ENCODE measurements at places on chromosomes 11 and 22.

- DNase-seq = no peak
Observed at GRCh38 chr11:34824425-34824824, 91.8 kb downstream of the APIP start.

- DNase-seq = no peak
Observed at GRCh38 chr11:35208795-35209194, 69.8 kb downstream of the CD44 start.

GRCh38 chr11:70712471-70712870, 314.1 kb downstream of the CTTN start:
- no peak for DNase-seq

- DNase-seq = no peak
Observed at GRCh38 chr22:22229683-22230420, 14.7 kb upstream of the VPREB1 start.

GRCh38 chr22:30025221-30025620, 55.0 kb upstream of the HORMAD2 start:
- no peak for DNase-seq

DNA sequence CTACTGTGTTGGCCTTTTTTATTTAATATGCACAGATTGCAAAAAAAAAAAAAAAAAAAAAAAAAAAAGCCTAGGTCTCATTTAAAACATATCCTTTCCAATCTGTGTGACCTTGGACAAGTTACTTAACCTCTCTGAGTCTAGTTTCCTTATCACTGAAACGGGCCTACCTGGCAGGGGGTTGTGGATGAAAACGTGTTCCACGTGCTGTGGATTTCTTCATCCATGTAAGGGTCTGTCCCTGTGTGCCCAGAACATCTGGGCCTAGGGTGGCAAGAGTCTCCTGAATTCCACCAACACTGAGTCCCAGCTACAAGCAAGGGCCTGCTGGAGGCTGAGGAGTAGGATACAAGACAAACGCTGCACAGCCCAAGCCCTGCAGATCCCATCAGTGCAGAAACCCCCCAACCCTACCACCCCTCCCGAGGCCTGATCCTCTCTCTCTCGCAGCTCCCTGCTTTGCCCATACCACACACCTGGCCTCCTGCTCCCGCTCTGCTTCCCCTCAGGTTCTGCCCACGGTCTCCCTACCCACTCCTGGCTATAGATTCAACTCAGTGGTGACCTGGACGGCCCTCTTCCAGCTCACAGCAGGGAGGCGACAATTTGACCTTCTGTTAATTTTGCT, 4.7 kb upstream of the GNAZ start:
- DNase-seq = no peak

- DNase-seq = no peak
Observed at GRCh38 chr22:20877715-20878114, 18.9 kb downstream of the SNAP29 start.

DNA sequence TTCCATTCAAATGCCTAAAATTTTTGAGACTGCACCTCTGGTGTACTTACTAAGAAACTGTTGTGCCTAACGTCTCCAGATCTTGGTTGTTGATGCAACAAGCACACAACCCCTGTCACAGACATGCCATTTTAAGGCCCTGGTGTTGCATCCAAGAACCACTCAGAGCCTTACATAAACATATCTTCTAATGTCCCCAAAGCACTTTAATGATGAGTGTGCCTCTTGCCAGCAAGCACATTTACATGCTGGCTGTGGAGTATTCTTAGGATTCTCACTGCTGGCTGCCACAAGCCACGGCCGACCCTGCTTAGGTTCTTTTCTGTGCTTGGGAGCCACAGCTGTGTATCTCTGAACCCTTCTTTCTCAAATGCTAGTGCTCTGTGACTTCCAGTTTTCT, 201.4 kb downstream of the ADAMTS15 start:
- DNase-seq = no peak

GRCh38 chr11:4018641-4019040, 76.0 kb upstream of the RRM1 start:
- no peak for DNase-seq

GRCh38 chr11:18203723-18204122, 31.1 kb downstream of the MRGPRX4 start:
- no peak for DNase-seq

- DNase-seq = no peak
Observed at GRCh38 chr11:15817001-15817400, 539.3 kb downstream of the SOX6 start.

DNA sequence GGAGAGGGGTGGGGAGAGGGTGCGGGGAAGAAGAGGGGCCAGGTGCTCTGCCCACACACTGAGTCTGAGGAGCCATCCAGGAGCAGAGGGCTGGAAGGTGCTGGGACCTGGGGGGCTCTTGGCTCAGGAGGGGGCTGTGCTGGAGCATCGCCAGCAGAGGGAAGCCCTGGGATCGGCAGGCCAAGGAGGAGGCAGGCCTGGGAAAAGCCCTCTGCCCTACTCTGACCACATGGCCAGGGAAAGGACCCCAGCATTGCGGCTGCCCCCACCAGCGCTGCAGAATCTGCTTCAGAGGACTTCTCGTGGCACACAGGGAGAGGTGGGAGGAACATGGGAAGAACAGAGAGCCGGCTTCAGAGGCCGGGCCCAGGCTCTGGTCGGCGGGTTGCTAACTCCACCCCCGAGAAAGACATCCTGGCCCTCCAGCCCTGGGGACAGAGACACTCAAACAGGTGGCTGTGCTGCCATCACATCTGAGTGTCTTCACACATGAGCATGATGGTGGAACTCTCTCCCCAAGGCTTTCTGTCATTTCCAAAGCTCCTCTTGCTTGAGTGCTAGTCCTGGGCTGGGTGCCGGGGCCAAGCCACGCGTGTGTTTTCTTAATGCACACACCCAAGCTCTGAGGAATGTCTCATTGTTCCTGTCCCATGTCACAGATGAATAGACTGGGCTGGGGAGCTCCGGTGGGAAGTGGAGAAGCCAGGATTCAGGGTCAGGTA, 1378.0 kb downstream of the BRD1 start:
- DNase-seq = no peak

DNA sequence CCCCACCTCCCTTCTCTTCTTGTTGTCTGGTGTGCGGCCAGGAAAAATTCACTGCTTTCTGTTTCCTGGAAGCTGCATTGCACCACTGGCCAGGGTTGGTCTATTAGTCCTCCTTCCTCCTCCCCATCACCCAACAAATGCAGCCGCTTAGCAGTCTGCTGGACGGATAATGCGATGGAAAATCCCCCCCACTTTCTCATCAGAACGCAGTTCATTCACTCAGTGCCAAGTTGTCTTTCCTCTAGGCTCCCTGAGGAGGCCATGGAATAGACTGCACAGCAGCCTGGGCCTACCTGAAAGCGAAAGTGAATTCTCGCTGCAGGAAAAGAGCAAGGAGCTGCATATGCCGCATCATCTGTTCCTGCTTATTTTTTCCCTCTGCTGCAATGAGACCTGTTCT, 513.6 kb downstream of the METTL15 start:
- DNase-seq = no peak

DNA sequence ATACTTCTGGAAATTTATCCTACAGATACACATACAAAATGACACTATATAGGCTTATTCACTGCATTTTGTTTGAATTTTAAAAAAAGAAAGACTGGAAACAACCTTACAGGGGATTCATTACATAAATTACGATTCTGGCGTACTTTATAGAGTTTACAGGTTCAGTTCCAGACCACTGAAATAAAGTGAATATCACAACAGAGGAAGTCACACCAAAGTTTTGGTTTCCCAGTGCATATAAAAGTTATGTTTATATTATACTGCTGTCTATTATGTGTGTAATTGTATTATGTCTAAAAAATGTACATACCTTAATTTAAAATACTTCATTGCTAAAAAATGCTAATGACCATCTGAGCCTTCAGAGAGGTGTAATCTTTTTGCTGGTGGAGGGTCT, 62.0 kb downstream of the EMSY start:
- DNase-seq = no peak

- peak; percentile 42 for DNase-seq
Observed at GRCh38 chr11:112280268-112281126, 19.8 kb upstream of the PLET1 start.

- no peak for DNase-seq
Observed at GRCh38 chr11:116170526-116171120, 602.2 kb downstream of the BUD13 start.

DNA sequence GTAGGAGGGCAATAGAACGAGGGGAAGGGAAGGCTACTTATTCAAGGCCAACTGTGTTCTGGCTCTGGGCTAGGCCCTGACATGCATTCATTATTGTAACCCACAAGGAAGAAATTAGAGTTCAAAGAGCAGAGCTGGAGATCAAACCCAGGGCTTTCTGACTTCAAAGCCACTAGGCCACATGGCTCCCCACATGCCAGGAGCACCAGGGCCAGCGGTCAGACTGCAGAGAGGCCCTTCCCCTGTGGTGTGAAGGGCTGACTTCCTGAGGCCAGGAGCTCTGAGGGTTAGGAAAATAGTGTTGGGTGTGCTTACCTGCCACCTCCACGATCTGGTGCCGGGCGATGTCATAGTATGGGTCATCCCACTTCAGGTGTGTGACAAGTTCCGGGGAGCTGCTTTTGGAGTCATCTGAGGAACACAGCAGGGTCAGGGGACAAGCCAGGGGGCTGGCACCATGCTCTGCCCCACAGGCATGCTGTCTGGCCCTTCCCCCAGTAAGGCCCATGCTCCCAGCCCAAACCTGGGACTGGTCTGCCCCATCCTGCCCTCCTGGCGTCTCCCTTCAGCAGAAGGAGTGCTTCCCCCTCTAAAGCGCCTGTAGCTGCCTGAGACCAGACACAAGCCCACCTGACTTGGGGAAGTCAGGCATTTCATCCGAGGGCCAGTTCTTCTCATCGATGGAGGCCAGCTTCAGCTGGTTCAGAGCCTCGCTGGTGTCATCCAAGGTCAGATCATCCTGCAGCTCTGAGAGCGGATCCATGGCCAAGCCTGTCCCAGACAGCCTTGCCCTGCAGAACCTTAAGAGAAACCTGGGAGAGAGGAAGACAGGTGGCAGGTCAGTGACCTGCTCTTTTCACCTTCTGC, 4.8 kb downstream of the ARHGAP1 start:
- DNase-seq = no peak

DNA sequence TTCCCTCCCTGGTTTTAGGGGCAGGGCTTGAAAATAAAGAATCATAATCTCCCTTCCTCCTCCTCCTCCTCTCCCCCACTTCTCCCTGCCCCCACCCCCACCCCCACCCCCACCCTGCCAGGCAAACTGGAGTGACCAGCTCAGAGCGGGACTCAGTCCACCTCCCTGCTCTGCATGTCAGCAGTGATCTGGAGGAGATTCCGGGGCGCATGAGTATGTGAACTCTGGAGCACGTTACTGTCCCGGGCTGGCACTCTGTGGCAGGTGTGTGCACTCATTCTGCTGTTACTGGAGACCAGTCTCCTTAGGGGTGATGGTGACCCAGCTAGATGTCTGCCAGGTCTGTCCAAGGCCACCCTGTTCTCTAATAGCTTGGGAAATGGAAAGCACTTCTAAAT, 33.9 kb downstream of the MARK2 start:
- no peak for DNase-seq

DNA sequence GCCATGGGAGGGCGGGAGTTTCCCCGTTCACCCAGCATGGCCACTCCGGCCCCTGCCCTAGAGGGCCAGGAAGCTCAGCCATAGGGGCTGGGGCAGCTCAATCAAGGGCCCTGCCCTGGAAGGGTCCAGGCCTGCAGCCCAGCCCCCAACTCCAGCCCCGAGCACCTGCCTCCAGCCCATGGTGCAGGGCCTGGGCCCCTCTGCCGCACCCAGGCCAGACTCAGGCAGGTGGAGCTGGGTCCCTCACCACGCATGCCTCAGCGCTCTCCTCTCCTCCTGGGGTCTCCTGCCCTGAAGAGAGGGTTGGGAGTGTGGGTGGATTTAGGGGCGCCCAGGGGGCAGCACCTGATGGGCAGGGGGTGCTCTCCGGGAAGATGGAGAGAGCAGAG, 13.1 kb downstream of the MLC1 start:
- no peak for DNase-seq

DNA sequence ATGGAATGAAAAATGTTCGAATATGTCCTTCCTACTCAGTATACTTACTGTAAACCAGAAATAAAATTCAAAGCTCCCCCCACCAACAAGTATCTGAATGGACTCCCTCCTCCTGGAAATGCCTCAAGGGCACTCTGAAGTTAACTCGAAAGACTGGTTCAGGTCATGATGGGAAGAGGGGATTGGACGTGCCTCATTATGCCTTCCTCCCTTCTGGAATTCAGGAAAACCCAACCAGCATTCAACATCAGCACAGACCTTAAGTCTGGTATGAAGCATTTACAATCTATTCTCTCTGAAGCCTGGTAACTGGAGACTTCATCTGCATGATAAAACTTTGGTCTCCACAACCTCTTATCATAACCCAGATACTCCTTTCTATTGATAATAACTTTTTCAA, 428.3 kb upstream of the RAG2 start:
- DNase-seq = no peak

GRCh38 chr11:119892311-119892808, 163.4 kb upstream of the NECTIN1 start:
- no peak for DNase-seq

GRCh38 chr22:42427167-42427566, 5.0 kb downstream of the NFAM1 start:
- no peak for DNase-seq

- DNase-seq = no peak
Observed at GRCh38 chr11:81174646-81175330, 1558.9 kb downstream of the FAM181B start.

DNA sequence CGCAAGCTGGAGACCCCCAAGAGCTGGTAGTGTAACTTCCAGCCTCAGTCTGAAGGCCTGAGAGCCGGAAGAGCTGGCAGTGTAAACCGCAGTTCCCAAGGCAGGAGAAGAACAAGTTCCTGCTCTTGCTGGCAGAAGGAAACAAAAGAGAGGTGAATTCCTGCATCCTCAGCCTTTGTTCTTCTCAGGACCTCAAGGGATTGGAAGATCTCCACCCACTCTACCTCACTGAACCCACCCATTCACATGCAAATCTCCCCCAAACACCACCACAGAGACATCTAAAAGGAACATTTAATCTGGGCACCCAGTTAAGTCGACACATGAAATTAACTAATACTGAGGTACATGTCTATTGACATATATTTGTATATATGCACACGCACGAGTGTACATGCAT, 1310.3 kb downstream of the TBC1D22A start:
- DNase-seq = no peak

GRCh38 chr11:118635642-118636041, 28.2 kb downstream of the PHLDB1 start:
- DNase-seq = no peak

DNA sequence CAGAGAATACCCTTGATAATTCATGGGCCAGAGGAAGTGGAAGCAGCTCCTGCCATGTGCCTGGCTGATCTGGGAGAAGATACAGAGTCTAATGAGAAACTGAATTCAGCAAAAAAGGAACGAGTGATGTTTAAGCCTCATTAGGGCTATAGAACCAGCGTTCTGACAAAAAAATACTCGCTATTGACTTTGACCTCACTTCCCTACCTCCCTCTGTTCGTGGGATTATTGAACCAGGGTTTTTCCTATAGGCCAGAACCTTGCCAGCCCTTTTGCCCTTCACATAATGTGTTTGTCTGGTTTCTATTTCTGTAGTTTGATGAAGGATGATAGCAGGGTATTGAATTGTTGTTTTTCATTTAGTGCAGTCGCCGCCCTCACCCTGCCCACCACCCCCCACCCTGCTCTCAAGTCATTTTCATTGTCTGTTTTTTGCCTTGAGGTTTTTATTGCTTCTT, 7.6 kb upstream of the RBFOX2 start:
- DNase-seq = no peak

- DNase-seq = no peak
Observed at GRCh38 chr22:47144791-47145425, 382.5 kb downstream of the TBC1D22A start.
